ENCODE measurements at places on chromosomes 12 and 14. TPM values are rescaled to one million over a fixed set of nuclear protein-coding genes. Genes with fewer than 3 reads are reported as not detected.

GRCh38 chr12:9634177-9634803, 26.6 kb upstream of the KLRB1 start:
- DNase-seq, result peak; percentile 37

Gene UNC79
- under 0.01 TPM for total RNA-seq

- no peak for DNase-seq
Observed at GRCh38 chr14:24428628-24429394, 657 bp downstream of the CBLN3 start.

GRCh38 chr12:32478858-32479725, 79.7 kb downstream of the FGD4 start:
- no peak for DNase-seq

GRCh38 chr14:90263748-90264449, 7.5 kb downstream of the PSMC1 start:
- no peak for DNase-seq

DNA sequence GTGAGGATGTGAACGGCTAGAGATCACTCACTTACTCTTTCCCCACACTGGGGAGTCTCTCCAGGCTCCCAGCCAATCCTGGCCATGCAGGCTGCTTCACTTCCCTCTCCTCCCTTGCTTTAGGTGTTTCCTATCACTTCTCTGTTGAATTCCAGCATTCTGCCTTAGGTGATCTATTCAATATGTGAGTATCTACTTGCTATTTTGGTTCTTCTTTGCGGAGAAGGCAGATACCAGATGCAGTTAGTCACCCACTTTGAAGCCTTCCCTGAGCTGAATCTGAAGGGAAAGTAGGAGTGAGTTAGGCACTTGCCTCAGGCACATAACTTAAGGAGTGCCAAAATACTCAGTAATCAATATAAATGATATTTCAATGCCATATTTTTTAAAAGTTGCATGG, 36.0 kb upstream of the FAR2 start:
- no peak for DNase-seq

DNA sequence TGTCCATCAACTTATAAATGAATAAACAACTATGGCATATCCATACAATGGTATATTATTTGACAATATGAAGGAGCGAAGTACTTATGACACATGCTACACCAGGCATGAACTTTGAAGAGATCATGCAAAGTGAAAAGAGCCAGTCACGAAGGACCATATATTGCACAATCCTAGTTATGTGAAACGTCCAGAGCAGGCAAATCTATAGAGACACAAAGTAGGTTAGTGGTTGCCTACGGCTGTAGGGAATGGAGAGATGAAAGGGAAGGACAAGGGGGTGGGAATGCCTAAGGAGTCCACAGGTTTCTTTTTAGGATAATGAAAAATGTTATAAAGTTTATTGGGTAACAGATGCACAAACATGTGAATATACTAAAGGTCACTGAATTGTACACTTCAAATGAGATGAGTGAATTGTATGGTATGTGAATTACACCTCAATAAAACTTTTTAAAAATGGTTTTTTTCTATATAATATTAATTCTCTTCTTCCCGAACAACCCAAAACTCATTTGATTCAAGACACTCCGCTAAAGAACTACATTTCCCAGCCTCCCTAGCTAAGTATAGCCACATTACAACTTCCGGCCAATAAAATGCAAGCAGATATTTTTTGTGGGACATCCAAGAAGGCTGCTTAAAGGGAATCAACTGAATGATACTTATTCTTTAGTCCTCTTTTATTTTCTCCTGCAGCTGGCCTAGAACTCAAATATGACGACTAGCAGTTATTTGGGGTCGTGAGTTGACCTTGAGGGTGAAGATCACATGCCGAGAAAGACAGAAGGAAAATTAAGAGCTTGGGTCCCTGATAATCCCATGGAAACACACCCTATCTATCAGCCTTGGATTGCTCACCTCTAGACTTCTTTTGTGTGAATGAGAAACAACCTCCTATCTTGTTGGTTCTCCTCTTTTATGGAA, 187.2 kb downstream of the TTC8 start:
- DNase-seq, result no peak

DNA sequence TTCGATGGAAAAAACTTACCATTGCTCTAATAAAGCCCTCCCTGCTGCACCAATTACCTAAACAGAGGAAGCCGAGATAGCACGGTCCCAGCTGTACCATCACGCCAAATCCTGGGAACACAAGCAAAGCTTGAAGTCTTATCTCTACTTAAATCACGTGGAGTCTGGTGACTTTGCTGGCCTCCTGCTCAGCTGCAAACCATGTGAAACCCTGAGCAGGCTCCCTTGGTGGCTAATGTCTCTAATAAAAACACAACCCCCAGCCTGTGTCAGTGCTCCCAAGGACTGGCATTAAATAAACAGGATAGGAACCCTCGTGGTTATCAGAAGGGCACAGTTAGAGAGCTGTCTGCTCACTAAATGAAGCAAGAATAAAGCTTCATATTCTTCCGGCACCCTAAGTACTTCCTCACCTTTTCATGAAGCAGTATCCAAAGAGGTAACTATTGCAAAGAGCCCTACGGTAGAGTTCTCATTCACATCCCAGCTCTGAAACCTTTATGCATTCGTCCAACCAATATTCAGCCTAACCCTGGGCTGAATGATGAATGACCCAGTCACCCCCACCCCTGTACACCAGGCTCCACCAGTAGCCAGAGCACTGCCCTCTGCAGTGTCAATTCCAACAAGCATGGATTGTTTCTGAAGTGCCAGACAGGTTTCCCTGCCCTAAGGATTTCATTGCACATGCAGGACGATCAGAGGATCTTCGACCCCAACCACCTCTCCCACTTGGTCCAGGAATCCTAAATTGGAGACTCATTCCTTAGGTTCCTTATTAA, 452.7 kb upstream of the TMPO start:
- no peak for DNase-seq

DNA sequence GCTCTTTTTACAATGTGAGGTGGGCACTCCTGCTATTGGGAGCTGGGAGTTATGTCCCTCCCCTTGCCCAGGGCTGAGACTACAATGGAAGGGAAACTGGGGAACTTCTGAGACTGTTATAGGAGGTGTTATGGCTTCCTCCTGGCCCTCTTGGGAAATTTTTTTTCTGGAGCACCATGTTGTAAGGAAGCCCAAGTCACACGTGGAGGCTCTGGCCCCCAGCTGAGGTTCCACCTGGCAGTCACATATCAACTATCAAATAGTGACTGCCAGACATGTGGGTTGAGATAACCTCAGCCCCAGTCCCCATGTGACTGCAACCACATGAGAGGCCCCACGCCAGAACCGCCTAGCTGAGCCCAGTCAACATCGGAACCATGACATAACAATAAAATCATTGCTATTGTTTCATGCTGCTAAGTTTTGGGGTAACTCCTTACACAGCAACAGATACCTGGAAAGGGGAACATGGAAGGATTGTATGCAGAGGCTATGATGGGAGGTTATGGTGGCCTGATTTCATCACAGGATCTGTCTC, 99.4 kb upstream of the NCOR2 start:
- DNase-seq, result no peak

Gene CD163
- under 0.01 TPM for total RNA-seq

Gene MRPL51
- 58.3 TPM for total RNA-seq

Data from osteoblast (primary cell).